ENCODE measurements at places on chromosomes 13 and 19. TPM values are rescaled to one million over a fixed set of nuclear protein-coding genes. Genes with fewer than 3 reads are reported as not detected.

DNA sequence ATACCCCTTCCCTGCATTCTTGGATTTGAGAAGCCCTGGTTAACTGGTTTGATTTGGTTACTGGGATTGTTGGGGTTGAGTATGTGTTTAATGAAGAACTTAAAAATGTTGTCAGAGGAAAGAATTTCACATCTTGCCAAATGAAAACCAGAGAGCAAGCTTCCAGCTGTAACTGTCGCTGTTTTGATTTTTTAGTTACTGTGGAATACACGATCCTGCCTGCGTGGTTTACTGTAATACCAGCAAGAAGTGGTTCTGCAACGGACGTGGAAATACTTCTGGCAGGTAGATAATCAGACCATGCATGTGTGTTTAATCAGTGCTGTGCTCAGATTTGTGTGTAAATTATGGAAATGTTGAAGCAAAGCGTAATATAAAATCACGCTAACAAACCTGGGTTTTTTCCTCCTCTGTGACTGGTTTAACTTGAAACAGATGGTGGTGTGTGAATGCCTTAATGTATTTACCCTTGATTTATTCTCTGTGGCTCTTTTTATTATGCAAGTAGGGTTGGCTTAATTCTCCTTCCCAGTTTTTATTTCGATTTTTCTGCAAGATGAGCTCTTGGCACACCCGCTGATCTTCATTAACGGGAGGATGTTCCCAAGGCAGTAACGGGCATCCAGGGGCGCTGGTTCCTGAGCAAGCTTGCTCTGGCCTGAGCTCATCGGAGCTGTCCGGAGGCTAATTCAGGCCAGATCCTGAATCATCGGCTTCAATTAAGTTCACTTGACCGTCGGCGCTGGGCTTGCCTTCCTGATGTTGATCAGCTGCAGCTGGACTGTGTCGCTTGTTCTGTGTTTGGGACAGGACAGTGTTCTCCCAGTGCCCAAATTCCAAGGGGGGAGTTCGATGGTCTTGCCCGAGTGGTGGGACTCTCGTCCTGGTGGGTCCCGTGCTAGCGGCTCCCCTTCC is 16.0 kb downstream of the UPF1 start:
- H3K36me3 ChIP-seq = peaks cover 16% of the 10 kb centered on the region
- no peak overlapping the region for H3K4me3 ChIP-seq
- peak overlapping the region; percentile 28 for H3K27ac ChIP-seq
- no peaks in the 10 kb centered on the region for H3K27me3 ChIP-seq
- DNase-seq = no peak

COX7A1 gene
- 17.1 TPM for total RNA-seq

- no peaks in the 10 kb centered on the region for H3K27me3 ChIP-seq
- H3K36me3 ChIP-seq = no peaks in the 10 kb centered on the region
- H3K4me1 ChIP-seq = no peaks in the 10 kb centered on the region
- no peak overlapping the region for H3K4me3 ChIP-seq
- no peak overlapping the region for H3K27ac ChIP-seq
- no peak for DNase-seq
Measured at GRCh38 chr19:49398001-49398615, 10.1 kb downstream of the KASH5 start.

DIAPH3 gene
- 14.5 TPM for total RNA-seq

GRCh38 chr13:19985219-19985556 is 26.7 kb downstream of the ZMYM2 start:
- DNase-seq = no peak
- no peaks in the 10 kb centered on the region for H3K27me3 ChIP-seq
- H3K4me1 ChIP-seq = no peaks in the 10 kb centered on the region
- H3K4me3 ChIP-seq = no peak overlapping the region

DNA sequence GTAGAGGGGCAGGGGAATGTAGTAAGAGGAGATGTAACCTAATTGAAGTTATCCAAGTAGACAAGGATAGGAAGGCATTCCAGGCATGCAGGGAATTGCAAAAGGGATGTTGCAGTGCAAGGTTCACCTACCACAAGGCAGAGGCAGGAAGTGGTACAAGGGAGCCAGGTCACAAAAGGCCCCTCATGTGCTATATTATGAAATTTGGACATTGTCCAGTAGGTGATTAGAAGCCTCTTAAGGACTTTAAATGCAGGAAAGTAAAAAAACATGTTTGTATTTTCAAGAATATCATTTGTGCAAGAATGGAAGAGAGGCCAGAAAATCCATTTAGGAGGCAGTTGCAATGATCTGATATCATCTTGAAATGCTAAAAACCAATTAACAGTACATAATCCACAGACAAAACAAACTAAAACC is 111.4 kb downstream of the FRY start:
- H3K4me1 ChIP-seq = no peaks in the 10 kb centered on the region
- H3K27me3 ChIP-seq = no peaks in the 10 kb centered on the region
- H3K36me3 ChIP-seq = no peaks in the 10 kb centered on the region
- DNase-seq = no peak
- H3K4me3 ChIP-seq = no peak overlapping the region
- H3K27ac ChIP-seq = no peak overlapping the region

EEF1AKMT1 gene
- total RNA-seq = 5.2 TPM

DNA sequence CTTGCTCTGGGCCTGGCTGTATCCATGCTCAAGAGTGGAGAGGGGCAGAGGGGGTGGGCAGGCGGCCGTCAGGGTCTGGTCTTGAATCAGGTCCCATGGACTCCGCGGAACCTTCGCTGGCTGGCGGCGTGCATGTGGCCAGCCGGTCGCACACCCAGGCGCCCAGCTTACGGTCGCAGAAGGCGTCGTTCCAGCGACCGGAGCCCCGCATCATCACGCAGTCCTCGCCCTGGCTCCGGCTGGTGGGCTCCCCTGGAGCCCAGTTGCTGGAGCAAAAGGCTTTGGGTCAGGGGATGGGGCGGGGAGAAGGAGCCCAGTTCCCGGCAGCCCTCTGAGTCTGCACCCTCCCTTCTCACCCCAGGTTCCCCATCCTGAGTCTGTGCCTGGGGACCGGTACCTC is 8.5 kb downstream of the TRAPPC5 start:
- no peak for DNase-seq
- no peaks in the 10 kb centered on the region for H3K4me1 ChIP-seq
- H3K27ac ChIP-seq = no peak overlapping the region
- no peak overlapping the region for H3K4me3 ChIP-seq

DNA sequence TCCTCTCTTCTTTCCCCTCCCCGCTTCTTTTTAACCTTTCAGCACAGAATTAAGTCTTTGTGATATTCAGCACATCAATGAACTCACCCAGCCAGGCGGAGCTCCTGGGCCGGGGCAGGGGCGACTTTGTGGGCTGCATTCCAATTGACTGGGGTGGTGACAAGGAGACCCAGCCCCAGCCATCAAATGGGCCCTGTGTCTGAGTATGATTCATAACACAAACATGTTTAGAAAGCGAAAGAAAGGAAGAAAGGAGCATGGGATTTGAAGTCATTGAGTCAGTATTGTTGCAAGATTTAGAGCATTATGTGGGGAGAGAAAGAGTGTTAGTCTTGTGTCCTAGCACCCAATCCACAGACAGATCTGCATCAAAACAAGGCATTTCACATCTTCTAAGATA is 185.3 kb downstream of the LHFPL6 start:
- H3K4me3 ChIP-seq = no peak overlapping the region
- no peaks in the 10 kb centered on the region for H3K4me1 ChIP-seq
- H3K27me3 ChIP-seq = no peaks in the 10 kb centered on the region
- H3K27ac ChIP-seq = no peak overlapping the region
- no peaks in the 10 kb centered on the region for H3K36me3 ChIP-seq
- DNase-seq = no peak

FBN3 gene
- total RNA-seq = not detected

DNA sequence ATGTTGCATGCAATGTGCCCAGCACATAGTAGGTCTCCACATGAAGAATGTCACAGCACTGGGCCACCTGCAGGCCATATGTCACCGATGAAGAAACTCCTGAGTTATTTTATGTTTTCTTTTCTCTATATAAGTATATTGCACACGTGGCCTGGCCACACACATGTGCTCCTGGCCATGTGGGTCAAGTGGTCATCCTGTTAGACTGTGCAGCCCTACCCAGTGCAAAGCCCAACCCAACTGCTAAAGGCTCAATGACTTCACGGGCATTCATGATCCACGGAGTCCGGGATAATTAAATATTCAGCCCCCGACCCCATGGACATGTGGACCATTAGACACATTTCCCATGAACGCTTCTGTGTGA is 163.2 kb downstream of the TEX29 start:
- no peaks in the 10 kb centered on the region for H3K36me3 ChIP-seq
- H3K4me3 ChIP-seq = no peak overlapping the region
- DNase-seq = no peak
- H3K4me1 ChIP-seq = no peaks in the 10 kb centered on the region
- no peaks in the 10 kb centered on the region for H3K27me3 ChIP-seq

GRCh38 chr13:112891477-112892401 is 77.3 kb upstream of the MCF2L start:
- H3K27me3 ChIP-seq = peaks cover 12% of the 10 kb centered on the region
- no peak overlapping the region for H3K4me3 ChIP-seq
- H3K27ac ChIP-seq = no peak overlapping the region
- no peak for DNase-seq

DNA sequence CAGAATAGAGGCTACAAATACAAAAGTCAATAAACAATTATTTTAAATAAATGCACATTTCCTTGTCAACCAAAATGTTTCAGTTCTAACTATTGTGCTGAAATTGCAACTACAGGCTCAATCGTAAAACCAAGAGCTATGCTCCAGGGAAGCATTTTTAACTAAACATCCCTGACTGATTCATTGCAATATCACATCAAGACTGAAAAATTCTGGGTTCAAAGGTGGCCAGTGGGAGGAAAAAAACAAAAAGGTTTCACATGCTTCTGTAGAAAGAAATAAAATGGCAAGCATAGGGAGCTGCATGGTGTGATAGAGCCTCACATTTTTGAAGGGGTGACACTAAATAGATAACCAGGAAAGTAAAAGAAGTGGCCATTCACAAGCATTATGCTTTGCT is 862.8 kb downstream of the PCDH9 start:
- H3K27ac ChIP-seq = no peak overlapping the region
- H3K36me3 ChIP-seq = no peaks in the 10 kb centered on the region
- no peak for DNase-seq
- H3K4me1 ChIP-seq = no peaks in the 10 kb centered on the region

URAD gene
- 40.7 TPM for total RNA-seq

DNA sequence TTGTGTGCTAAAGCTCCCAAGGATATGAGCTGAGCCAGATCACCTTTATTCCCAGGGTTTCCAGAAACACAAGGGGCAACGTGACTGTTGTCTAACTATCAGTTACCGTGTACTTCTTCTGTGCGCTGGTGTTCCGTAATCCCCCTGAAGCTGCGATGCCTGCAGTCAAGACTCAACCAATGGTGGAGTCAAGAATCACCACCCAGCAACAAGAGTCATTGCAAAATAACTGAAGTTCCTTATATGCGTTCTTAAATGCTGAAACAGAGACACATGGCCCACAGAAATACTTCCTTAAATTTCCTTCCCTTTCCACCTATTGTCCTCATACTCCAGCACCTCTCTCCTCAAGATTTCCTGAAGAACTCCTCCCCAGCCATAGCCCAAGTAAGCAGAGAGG is 200.2 kb downstream of the KATNAL1 start:
- H3K27me3 ChIP-seq = no peaks in the 10 kb centered on the region
- no peak for DNase-seq
- H3K4me1 ChIP-seq = peaks cover 3% of the 10 kb centered on the region

SIGLEC12 gene
- total RNA-seq = 0.35 TPM

- H3K4me3 ChIP-seq = no peak overlapping the region
- DNase-seq = peak; percentile 60
- no peaks in the 10 kb centered on the region for H3K27me3 ChIP-seq
Measured at GRCh38 chr19:18737954-18738351, 53.2 kb downstream of the COMP start.

DNA sequence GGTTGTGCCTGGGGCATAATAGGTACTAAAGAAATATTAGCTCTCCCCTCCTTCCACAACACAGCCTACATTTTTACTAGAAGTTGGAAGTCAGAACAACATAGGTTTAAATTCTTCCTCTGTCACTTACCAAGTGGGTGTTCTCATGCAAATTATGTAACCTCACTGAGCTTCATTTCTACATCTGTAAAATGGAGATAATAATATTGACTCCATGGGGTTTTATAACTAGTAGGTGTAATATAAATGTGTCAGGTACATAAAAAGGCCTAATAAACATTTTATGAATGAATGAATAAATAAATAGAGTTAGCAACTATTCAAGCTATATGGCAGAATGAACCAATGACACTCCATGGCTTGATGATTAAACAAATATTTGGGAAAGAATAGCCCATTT is 27.1 kb upstream of the SERP2 start:
- H3K4me1 ChIP-seq = no peaks in the 10 kb centered on the region
- H3K27me3 ChIP-seq = no peaks in the 10 kb centered on the region
- no peak for DNase-seq
- H3K27ac ChIP-seq = no peak overlapping the region
- H3K36me3 ChIP-seq = no peaks in the 10 kb centered on the region

GRCh38 chr13:41313659-41314197 is 2.7 kb downstream of the NAA16 start:
- H3K27me3 ChIP-seq = no peaks in the 10 kb centered on the region
- no peaks in the 10 kb centered on the region for H3K36me3 ChIP-seq
- no peak for DNase-seq
- no peak overlapping the region for H3K4me3 ChIP-seq
- H3K27ac ChIP-seq = no peak overlapping the region

SLC10A2 gene
- 0.20 TPM for total RNA-seq

- H3K4me3 ChIP-seq = no peak overlapping the region
- no peak for DNase-seq
- H3K4me1 ChIP-seq = no peaks in the 10 kb centered on the region
- H3K27ac ChIP-seq = no peak overlapping the region
- H3K36me3 ChIP-seq = no peaks in the 10 kb centered on the region
Measured at GRCh38 chr13:109243311-109243951, 543.0 kb downstream of the IRS2 start.

TRAPPC6A gene
- 17.2 TPM for total RNA-seq

GRCh38 chr19:13134626-13135025 is 15.5 kb downstream of the STX10 start:
- H3K27ac ChIP-seq = no peak overlapping the region
- H3K4me1 ChIP-seq = no peaks in the 10 kb centered on the region
- no peaks in the 10 kb centered on the region for H3K27me3 ChIP-seq

DNA sequence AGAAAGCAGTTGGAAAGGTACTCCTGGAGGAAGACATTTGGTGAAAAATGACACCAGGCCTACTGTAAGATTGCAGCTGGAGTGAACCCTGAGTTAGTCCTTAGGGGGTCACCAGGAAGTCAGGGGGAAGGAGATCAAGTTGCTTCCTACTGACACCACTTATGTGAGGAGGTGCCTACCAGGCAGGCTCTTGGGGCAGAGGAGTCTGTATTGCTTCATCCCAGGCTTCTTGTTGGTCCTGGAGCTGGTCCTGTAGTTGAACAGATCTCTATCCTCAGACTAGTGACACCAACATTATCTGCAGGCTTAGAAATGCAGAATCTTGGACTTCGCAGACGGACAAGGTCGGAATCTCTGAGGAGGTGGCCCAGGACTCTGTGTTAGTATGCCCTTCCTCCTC is 116.0 kb upstream of the ARGLU1 start:
- DNase-seq = no peak
- H3K4me3 ChIP-seq = no peak overlapping the region
- H3K4me1 ChIP-seq = no peaks in the 10 kb centered on the region
- no peak overlapping the region for H3K27ac ChIP-seq
- H3K27me3 ChIP-seq = no peaks in the 10 kb centered on the region
- H3K36me3 ChIP-seq = no peaks in the 10 kb centered on the region

All from colonic mucosa (tissue), 4 donors.